ENCODE measurements at places on chromosomes 11 and 22.
A peak's percentile ranks its signal among the peaks of the same experiment; 100 is the strongest.

DNA sequence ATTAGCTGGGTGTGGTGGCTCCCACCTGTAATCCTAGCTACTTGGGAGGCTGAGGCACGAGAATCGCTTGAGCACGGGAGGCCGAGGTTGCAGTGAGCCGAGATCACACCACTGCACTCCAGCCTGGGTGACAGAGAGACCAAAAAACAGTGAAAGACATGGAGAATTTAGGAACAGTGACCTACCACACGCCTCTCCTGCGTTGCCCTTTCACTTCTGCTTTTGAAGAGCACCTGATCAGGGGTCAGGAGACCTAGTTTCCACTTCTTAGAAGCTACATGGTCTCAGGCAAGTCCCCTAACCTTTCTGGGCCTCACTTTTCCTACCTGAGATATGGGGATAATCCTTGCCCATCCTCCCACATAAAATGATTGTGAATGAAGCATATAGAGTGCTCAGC is 12.2 kb downstream of the SLC35C1 start:
- DNase-seq, result no peak

DNA sequence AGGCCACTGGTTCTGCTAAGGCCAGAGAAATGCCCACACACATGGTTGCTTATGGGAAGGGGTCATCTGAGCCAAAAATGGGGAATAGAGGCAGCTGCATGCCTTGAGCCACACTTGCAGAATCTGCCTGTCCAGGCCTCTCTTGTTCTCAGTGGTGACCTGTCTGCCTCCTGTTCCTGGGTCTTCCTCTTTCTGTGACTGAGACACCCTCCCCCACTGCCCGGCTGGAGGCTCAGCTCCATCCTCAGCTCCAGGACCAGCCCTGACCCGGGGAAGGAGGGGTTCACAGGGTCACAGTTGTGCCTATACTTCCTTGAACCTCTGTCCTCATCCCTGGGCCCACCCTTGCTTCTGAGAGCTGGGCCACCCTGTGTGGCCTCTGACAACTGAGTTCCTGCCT is 52.3 kb downstream of the CSF2RB start:
- no peak for DNase-seq

DNA sequence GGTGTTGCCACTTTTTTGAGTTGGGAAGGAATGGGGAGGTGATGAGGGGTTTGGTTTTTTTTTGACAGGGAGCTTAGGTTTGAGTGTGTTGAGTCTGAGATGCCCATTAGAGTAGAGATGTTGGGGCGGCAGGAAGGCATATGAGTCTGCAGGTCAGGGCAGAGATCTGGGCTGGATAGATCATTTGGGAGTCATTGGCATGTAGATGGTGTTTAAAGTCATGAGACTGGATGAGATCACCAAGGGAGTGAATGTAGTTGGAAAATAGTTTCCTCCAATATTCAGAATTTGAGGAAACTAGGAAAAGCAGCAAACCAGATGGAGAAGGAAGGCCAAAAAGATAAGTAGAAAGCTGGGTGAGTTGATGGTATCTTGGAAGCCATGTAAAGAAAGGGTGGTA is 2.1 kb upstream of the ANAPC15 start:
- no peak for DNase-seq

- DNase-seq, result peak; percentile 84
These were observed 39.6 kb downstream of the PAMR1 start for GRCh38 chr11:35485656-35486322.

DNA sequence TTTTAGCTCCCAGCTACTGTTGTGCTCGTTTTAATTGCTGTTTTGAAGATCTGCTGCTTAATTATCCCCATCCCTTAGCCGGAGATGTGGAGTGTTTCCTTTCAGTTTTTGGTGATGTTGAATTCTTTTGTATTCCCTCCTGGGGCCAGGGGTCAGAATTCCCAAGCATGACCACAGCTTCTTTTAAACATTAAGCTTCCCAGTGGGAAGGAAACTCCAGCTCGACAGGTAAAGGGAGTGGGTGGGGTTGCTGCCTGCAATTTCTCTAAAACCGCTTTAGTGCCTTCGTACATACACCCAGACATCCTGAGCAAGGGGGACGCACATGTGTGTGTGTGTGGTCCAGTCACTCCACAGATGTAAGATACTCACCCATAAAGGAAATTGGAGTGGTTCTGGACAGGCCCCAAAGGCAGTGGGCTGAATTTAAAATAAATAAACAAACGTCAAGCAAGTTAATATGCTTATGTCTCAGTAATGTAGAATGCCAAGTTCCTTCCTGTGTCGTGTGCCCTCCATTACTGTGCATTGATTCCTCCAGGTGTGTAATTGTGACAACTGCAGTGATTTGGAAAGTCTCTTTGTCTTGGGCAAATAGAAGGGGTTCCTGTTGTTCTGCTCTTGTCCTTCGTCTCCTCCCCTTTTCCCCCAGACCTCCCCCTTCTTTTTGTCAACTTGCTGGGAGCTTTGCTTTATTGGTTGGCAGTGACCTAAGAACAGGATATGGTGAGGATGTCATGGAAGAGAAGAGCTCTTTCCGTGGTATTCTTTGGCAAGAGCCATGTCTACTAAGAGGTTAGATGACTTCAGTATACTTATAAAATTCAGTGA is 19.2 kb upstream of the ADSL start:
- no peak for DNase-seq

DNA sequence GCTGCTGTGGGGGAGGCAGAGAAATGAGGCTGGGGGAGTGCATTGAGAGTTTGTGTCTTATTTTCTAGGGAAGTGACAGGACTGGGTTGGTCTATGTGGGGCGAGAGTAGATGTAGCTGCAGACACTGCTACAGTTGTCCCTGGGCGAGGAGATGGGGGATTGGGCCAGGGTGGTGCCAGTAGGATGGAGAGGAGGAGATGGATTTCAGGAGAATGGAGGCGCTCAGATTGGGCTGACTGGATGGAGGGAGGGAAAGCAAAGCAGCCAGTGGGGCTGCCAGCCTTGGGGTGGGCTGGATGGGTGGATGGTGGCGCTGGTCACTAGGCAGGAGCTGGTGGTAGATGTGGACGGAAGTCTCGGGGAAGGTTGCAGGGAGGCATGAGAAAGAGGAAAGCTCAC is 9.3 kb downstream of the OMP start:
- DNase-seq, result no peak

DNA sequence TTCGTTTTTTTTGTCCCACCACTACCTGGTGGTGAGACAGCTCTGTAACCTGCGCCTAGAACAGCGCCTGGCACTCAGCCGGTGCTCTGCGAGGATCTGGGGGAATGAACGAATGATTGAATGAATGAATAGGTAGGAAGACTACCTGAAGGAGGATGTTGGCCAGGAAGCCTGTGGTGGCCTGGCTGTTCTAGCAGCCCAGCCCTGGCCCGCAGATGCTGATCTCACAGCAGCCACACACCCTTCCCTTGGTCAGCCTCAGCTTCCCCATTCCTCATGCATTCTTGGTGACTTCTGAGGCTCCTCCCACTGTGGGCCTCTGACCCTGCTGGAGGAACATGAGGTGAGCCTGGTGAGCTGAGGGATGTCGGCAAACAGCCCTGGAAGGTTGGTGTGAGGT is 3.7 kb downstream of the TRPM5 start:
- no peak for DNase-seq

GRCh38 chr11:70002433-70002832 is 75.7 kb upstream of the ANO1 start:
- peak; percentile 35 for DNase-seq

DNA sequence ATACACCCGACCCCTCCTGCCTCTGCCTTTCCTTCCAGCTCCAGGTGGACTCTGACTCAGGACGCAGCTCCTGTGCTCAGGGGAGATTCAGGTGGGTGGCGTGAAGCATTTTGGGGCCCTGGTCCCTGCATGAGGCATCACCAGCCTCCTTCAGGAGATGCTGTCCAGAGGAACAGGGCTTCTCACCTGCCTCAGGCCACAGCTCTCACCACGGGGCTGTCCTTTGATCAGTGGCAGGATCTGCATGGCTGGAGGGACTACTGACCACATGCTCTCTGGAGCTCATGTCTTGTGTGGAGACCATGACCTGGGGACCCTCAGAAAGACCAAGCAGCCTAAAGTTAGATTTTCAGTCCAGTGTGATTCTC is 58.8 kb downstream of the GGTLC2 start:
- no peak for DNase-seq

DNA sequence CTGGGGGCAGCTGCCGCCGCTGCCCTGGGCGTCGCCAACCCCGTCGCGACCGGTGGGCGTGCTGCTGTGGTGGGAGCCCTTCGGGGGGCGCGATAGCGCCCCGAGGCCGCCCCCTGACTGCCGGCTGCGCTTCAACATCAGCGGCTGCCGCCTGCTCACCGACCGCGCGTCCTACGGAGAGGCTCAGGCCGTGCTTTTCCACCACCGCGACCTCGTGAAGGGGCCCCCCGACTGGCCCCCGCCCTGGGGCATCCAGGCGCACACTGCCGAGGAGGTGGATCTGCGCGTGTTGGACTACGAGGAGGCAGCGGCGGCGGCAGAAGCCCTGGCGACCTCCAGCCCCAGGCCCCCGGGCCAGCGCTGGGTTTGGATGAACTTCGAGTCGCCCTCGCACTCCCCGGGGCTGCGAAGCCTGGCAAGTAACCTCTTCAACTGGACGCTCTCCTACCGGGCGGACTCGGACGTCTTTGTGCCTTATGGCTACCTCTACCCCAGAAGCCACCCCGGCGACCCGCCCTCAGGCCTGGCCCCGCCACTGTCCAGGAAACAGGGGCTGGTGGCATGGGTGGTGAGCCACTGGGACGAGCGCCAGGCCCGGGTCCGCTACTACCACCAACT is 1.0 kb downstream of the FUT4 start:
- DNase-seq, result peak; percentile 37

DNA sequence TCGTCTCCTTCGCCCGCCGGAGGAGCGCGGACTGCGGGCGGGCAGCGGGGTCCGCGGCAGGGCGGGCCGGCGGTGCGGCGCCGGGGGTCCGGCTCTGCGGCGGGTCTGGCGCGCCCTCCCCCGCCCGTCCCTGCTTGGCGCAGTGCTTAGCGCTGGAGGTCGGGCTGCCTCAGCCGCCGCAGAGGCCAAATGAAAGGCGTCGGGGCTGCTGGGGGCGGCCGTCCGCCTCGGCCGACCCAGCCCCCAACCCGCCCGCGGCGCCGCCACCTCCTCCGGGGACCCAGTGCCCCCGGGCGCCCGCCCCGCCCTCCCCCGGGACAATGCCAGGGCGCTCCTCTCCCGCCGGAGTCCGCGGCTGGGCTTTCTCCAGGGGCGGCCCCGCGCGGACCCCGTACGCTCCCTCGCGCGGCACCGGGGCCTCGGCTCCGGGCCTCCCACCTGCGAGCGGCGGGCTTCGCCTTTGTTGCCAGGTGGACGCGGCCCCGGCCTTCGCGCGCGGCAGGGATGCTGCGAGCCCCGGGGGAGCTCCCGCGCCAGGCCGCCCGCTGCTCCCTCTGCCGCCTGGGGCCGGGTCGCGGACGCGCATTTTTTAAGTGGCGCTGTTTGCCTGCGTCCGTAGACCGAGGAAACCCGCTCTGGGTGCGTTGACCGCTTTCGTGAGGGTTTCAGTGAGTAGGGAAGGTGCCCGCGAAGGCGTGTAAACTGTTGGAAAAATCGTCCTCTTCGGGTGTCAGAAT is 583 bp downstream of the APLP2 start:
- DNase-seq, result peak; percentile 59

DNA sequence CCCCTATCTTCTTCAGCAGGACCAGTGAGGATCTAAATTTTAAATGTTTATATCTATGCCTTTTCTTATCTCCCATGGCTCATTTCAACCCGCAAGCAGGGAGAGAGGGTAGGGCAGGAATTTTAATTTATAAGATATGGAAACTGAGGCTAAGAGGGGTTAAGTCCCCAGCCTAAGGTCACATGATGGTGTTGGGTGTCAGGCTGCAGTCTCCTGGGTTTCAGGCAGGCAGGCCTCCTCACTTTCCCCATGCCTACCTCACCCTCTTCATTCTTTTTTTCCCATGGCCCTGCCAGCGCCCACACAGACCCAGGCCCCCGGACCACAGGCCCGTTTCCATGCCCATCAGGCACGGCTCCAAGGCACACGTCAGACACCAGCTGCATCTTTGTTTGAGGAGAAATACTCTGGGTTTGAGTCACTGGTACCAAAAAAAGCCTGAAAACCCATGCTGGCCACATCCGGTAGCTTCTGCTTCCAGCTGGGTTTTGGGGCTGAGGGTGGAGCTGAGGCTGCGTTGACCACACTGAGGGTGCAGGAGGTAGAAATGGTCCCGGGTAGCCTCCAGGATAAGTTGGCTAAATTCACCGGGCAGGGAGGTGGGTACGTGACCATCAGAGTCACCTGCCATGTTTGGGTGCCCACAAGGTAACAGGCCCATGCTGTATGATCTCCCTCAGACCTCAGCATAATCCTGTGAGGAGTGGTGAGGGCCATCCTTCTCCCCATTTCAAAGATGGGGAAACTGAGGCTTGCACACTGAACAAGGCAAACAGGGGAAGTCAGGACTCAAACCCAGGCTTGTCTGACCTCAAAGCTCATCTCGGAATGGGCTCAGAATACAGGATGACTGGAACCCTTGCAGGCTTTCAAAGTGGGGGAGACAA is 7.5 kb downstream of the CRYBB1 start:
- DNase-seq, result peak; percentile 60

DNA sequence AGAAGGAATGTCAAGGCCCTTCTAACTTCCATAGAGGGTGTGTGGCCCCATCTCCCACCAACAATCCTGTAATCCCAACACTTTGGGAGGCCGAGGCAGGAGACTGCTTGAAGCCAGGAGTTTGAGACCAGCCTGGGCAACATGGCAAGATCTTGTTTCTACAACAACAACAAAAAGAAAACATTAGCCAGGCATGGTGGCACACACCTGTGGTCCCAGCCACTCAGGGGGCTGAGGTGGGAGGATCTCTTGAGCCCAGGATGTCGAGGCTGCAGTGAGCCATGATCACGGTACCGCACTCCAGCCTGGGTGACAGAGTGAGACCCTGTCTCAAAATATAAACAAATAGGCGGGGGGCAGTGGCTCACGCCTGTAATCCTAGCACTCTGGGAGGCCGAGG is 16.9 kb downstream of the TSPAN32 start:
- no peak for DNase-seq

GRCh38 chr11:68026391-68027105 is 3.9 kb upstream of the NDUFS8 start:
- DNase-seq, result no peak

- DNase-seq, result no peak
These were observed 105.4 kb downstream of the PDE2A start for GRCh38 chr11:72568861-72569260.

DNA sequence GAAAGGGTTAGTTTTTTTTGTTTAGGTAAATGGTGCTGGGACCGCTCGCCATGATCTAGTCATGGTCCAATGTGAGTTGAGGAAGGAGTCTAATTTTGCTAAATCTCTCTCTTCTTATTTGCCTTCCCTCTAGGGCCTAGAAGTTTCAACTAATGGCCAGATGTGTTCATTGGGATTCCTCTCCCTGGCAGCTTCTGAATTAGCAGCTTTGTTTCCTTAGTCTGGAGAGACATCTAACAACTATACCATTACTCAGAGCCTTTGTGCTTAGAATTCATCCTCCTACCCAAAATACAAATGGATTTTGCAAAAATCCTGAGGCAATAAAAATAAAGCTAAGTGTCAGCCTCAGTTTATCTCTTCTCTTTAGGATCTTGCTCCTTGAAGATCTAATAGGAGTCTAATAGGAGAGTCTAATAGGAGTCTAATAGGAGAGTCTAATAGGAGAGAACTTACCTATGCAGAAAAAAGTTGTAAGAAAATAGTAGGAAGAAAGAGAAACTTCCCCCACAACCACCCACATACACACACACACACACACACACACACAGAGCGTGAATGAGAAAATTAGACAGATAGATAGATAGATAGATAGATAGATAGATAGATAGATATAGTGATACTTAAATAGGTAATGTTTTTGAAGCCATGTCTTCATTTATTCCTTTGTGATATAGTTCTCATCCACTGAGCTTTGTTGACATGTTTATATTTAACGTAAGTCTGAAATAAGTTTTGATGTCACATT is 980.5 kb upstream of the CNTN5 start:
- no peak for DNase-seq
